ENCODE measurements at places on chromosomes 3 and 15.

GRCh38 chr3:123834631-123835030 lies 49.5 kb downstream of the MYLK start:
- DNase-seq: no peak

DNA sequence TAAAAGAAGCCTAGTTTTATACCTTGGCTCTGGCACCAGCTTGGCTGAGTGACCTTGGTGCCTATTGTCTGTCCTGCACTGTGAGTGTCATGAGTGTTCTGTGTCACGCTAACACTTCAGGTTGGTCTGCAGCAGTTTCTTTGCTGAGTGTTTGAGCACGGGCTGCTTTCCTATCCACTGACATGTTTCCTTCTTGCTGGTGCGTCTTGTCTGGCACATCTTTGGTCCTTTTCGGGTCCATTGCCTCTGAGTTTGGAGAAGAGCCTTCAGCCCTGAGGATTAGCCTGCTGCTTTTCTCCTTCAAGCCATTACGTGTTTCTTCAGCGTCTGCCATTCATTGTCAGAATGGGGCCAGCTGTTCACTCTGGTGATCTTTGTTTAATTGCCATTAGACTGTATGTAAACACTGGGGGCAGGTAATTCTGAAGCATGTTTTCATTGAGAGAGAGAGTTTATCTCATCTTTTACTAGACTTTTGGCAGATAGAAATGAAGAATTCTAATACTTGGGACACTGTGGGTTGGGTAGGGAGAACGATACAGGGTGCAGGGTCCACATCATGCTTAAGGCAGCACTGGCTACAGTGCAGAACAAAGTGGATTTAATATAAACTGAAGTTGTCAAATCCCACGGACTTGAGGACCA lies 55.5 kb downstream of the LRRC28 start:
- DNase-seq: no peak

GRCh38 chr15:81633889-81634288 lies 259.9 kb upstream of the TMC3 start:
- DNase-seq: no peak

- DNase-seq: no peak
Measured at GRCh38 chr3:52678265-52679198, 7.2 kb downstream of the PBRM1 start.

- no peak for DNase-seq
Measured at GRCh38 chr3:85662462-85662861, 703.7 kb downstream of the CADM2 start.

- DNase-seq: no peak
Measured at GRCh38 chr3:39052583-39052982, 767 bp downstream of the WDR48 start.

GRCh38 chr3:147413686-147414389 lies 4.7 kb downstream of the ZIC1 start:
- no peak for DNase-seq

GRCh38 chr3:32157600-32158264 lies 51.3 kb downstream of the GPD1L start:
- DNase-seq: no peak

GRCh38 chr3:140768941-140769340 lies 91.1 kb downstream of the TRIM42 start:
- DNase-seq: no peak

DNA sequence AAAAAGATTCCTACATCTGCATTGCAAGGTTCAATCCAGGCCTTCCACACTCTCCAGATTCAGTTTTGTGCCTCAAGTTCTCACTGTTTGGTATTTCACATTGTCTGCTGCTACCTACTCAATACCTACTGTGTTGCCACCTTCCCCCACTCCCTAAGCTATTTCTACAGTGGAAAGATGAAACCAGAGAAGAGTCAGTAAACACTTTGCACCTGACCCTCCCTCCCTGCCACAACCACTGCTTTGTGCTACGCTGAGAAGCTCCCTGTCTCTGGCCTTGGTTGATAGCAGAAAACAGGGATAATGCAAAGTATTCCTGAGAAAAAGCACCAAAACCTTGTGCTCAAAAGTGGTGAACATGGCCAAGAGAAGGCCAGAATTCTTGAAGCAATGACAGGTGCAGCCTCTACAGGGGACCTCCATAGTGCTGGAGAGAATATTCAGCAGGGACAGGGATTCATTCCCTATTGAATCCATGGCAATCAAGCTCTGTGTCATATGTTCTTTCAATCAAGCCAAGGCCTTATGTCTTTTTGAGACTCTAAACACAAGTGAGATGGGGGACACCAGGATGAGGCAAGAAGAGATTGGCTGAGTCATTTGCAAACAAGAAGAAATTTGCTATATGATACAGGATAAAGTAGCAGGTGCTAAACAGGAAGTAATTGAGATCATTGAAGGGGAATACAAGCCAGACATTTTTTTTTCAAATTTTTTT lies 83.5 kb upstream of the LIPC start:
- DNase-seq: no peak

GRCh38 chr15:73674587-73674986 lies 9.6 kb upstream of the CD276 start:
- DNase-seq: no peak

DNA sequence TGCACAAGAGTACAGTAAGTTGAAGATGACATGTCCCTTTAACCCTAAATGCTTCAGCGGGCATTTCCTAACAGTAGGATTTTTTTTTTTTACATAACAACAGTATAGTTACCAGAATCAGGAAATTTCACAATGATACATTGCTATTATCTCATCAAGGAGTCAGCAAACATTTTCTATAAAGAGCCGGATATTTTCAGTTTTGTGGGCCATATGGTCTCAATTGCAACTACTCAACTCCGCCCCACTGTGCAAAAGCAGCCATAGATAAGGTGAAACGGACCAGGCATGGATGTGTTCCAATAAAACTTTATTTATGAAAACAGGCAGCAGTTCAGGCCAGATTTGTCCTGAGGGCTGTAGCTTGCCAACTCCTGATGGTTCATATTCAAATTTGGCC lies 130.6 kb downstream of the SMAD6 start:
- no peak for DNase-seq

DNA sequence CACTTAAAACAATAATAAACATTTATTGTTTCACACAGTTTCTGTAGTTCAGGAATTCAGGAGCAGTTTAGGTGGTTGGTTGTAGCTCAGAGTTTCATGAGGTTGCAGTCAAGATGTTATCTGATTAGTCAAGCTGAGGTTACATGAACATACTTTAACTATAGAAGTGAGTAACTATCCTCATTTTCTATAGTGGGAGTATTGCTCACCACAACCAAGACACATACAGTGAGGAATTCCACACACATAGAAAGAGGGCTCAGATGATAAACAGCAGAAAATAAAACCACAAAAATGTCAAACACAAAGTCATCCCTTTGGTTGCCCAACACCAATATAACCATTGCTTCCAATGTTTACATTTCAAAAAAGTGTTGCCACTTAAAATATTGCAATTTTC lies 13.6 kb downstream of the SCN11A start:
- no peak for DNase-seq

DNA sequence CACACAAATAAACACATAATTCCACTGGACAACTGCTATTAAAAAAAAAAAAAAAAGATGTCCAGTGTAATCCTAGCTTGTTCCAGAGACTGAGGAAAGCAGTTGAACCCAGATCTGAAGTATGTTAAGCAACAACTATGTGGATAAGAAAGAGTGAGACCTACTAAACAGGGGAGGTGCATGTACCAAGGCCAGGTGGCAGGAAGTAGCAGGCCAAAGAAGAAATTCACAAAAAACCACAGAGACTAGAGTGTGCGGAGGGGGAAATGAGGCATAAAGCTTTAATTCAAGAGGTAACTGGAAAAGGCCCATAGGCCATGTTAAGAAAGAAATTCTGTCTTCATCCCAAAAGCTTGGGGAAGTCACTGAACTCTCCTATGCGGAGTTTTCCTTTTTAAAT lies 490.0 kb downstream of the NAALADL2 start:
- DNase-seq: no peak
